ENCODE measurements at places on chromosomes 11 and 22. TPM values are rescaled to one million over a fixed set of nuclear protein-coding genes. Genes with fewer than 3 reads are reported as not detected.

C11orf86 gene
- not detected for total RNA-seq

CALCB gene
- total RNA-seq: 0.12 TPM

C1QTNF5 gene
- total RNA-seq: 3.5 TPM

MS4A5 gene
- not detected for total RNA-seq

AMOTL1 gene
- 31.5 TPM for total RNA-seq

SCGB1A1 gene
- not detected for total RNA-seq

ENTHD1 gene
- total RNA-seq: not detected

MEI1 gene
- 2.1 TPM for total RNA-seq

DDIAS gene
- total RNA-seq: 3.1 TPM

CLCF1 gene
- total RNA-seq: 3.9 TPM

C11orf91 gene
- total RNA-seq: not detected

ADM gene
- total RNA-seq: 187 TPM

MS4A15 gene
- total RNA-seq: not detected

TRIM64 gene
- not detected for total RNA-seq

OR52I2 gene
- under 0.01 TPM for total RNA-seq

PANX2 gene
- total RNA-seq: 0.66 TPM

YAP1 gene
- 240 TPM for total RNA-seq

BBOX1 gene
- not detected for total RNA-seq

ACTN3 gene
- under 0.01 TPM for total RNA-seq

LGALS12 gene
- not detected for total RNA-seq

YIF1A gene
- 185 TPM for total RNA-seq

DBX1 gene
- total RNA-seq: not detected

SAAL1 gene
- 19.4 TPM for total RNA-seq

DEFB131B gene
- total RNA-seq: not detected

MS4A10 gene
- not detected for total RNA-seq

CRYBB2 gene
- not detected for total RNA-seq

PGA4 gene
- not detected for total RNA-seq

CTSW gene
- 0.12 TPM for total RNA-seq

BEST1 gene
- 3.1 TPM for total RNA-seq

ART1 gene
- total RNA-seq: not detected

RELA gene
- 17.9 TPM for total RNA-seq

TRMT112 gene
- 345 TPM for total RNA-seq

NLRP6 gene
- total RNA-seq: not detected

PGA5 gene
- total RNA-seq: not detected

CHRM1 gene
- not detected for total RNA-seq

SPDYC gene
- total RNA-seq: not detected

P2RY6 gene
- total RNA-seq: 0.12 TPM

FAM180B gene
- 0.12 TPM for total RNA-seq

SNX32 gene
- 0.44 TPM for total RNA-seq

LARGE2 gene
- total RNA-seq: not detected

TTC28 gene
- 31.4 TPM for total RNA-seq

MS4A4A gene
- not detected for total RNA-seq

GAL gene
- 3.3 TPM for total RNA-seq

SLC22A6 gene
- total RNA-seq: not detected

SLC29A2 gene
- 0.11 TPM for total RNA-seq

ADAMTS8 gene
- under 0.01 TPM for total RNA-seq

INPP5J gene
- total RNA-seq: 0.11 TPM

RFPL3 gene
- not detected for total RNA-seq

SGSM1 gene
- total RNA-seq: under 0.01 TPM

POGLUT3 gene
- 27.2 TPM for total RNA-seq

KCTD14 gene
- 0.62 TPM for total RNA-seq

CCDC87 gene
- 0.25 TPM for total RNA-seq

HPX gene
- 0.50 TPM for total RNA-seq

TEX12 gene
- total RNA-seq: 0.11 TPM
